ELF-1 (cell line): ENCODE measurements at places on chromosomes 7 and 10.
A peak's percentile ranks its signal among the peaks of the same experiment; 100 is the strongest.

- no peak for DNase-seq
These were observed 128.8 kb upstream of the LYZL2 start for GRCh38 chr10:30758338-30758737.

GRCh38 chr10:114879093-114879492 lies 57.5 kb downstream of the FHIP2A start:
- no peak for DNase-seq

DNA sequence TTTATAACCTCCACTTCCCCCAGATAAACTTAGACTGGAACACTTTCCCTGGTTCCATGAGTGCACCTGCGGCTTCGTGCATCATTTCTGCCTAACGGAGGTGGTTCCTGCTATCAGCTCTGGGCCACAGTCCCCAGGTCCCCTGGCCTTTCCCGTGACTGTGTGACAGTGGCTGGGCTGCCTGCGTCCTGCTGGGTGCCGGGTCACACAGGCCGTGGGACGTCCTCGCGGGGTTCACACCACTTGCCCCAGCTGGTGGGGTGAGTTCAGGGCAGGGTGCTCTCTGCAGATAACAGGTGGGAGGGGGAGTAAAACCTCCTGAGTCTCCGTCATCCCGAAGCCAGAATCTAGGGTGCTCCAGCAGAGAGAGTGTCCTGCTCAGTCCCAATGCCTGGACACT lies 58.7 kb upstream of the CFAP46 start:
- no peak for DNase-seq

GRCh38 chr7:108456845-108457540 lies 757 bp upstream of the NRCAM start:
- DNase-seq: no peak

DNA sequence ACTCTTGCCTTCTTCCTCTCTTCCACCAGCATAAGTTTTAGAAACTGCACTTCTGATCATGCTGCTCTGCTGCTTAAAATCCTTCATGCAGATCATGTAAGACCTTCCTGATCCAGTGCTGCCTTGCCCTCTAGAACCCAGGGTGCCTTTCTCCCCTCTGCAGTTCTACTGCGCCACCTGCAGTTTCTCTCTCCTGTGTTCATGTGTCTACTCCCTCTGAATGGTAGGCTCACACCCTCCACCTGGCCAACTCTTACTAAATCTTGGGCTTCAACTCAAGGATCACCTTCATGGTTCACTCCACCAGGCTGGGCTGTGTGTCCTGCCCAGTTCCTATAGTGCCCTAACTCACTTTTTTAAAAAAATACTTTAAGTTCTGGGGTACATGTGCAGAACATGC lies 174.6 kb upstream of the ITGB1 start:
- peak; percentile 35 for DNase-seq
